ENCODE measurements at places on chromosomes 13 and 19. TPM values are rescaled to one million over a fixed set of nuclear protein-coding genes. Genes with fewer than 3 reads are reported as not detected.

Gene ANKLE1
- 4.8 TPM for total RNA-seq

Gene KCNJ14
- total RNA-seq = 1.7 TPM

Gene PTPRS
- 2.5 TPM for total RNA-seq

DNA sequence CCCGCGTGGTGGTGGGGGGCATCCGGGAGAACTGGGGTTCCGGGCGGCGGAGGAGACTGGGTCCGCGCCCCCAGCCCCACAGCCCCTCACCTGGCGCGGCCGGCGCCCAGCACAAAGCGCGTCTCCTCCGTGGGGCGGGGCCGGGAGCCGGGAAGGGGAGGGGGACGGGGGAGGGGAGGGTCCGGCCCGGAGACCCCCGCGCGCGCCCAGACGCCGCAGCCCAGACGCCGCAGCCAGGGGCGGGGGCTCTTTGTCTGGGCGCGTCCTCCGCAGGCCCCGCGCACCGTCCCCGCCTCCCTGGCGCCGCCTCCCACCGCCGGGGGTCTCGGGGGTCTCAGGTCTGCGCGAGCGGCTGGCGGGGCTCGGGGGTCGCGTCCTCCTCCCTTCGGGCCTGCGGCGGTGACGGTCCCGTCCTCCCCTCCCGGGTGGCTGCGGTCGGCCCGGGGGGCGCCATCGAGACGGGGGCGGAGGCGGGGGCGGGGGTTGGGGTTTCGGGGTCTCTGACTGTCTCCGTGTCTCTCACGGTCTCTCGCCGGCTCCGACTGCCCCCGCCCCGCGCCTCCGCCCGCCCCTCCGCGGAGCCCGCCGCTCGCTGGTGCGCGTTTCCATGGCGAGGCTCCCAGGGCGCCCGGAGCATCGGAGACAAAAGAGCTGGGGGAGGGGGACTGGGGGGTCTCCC lies at the start of gene PLPPR3:
TSS of gene PLPPR3 (minus strand) at position 131 of the 679 bp plus-strand sequence. CDS start 396 bp downstream, outside the sequence.
- no peak for DNase-seq

DNA sequence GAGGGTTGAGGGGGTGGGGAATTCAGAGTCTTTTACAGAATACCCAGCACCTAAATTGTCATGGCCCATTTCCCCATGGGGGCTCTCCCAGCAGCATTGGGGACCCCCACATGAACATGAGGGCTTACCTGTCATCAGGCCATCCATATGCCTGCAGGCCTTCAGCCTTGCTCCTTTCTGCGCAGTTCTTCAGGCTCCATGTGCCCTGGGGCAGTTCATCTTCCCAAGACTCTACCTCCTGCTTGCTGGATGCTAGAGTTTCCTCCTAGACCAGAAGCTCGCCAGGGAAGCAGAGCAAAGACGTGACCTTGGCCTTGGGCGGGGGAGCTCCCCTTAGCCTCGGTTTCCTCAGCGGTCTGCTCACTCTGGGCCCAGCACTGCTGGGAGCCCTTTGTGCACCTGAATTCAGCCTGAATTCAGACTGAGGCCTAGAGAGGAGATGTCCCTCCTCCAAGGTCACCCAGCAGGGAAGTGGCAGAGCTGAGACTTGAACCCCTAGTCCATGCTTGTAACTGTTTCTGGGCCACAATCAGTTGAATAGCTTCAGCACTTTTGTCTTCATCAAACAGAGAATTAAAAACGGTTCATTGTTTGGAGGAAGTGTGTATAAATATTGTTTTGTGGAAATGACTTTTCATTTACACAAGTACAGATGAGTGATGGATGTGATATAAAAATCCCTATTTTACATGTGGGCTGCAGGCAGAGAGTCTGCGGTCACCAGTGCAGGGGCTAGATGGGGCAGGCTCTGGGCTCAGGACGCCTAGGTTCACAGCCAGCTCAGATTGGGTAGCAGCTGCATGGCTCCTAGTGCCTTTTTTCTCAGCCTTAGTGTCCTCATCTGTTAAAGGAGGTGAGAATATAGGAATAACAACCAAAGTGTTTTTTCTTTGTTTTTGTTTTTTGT lies 9.5 kb downstream of the PPP5C start:
- DNase-seq = no peak

DNA sequence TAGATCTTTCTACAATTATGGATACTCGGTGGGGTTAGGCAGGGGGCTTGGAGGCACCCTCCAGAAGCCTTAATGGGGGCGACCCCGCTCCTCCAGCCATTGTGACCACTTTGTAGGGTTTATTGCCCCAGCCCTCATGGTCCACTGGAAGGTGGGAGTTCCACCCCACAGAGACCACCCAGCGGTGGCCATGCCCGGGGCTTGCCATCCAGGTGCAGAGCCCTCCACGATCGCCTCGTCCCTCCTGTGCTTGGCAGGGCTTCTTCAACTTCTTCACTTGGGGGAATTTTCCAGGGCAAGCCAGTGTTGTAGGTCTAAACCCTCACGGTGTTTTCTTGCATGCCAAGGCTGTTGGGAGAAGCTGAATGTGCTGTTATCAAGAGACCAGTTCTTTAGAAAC lies 16.1 kb downstream of the ZNF536 start:
- no peak for DNase-seq

- peak; percentile 77 for DNase-seq
Measured at GRCh38 chr13:91398413-91399188, at the start of gene GPC5. Gene GPC5, plus strand, starts transcription at chr13:91398621.

DNA sequence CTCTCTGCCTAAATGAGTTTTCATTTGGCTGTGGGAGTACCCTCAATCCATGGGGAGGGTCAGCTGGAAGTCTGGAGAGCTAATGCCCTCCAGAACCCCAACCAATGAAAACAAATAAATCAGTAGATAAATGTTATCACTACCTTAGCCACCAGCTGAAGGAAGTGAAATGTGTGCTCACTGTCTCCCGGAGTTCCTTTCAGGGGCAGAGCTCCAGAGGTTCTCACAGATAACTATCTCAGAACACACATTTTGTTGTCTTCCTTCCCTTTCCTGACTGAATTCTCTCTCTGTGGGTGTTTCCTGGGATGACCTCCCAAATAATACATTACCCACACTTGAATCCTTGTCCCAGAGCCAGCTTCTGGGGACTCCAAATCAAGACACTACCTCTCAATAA lies 779.6 kb downstream of the DIAPH3 start:
- DNase-seq = no peak

DNA sequence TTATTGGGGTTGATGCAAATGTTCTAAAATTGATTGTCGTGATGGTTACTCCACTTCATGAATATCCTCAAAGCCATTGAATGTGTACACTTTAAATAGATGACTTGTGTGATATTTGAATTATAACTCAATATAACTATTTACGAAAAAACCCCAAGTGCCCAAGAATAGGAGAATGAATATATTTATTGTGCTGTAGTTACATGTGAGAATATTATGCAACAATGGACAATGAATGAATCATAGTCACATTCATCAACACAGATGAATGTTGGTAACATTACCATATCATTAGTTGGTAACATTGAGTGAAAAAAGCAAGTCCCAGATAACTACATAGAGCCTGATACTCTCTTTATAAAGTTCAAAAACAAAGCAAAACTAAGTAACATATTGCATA lies 127.8 kb upstream of the UBL3 start:
- DNase-seq = no peak

DNA sequence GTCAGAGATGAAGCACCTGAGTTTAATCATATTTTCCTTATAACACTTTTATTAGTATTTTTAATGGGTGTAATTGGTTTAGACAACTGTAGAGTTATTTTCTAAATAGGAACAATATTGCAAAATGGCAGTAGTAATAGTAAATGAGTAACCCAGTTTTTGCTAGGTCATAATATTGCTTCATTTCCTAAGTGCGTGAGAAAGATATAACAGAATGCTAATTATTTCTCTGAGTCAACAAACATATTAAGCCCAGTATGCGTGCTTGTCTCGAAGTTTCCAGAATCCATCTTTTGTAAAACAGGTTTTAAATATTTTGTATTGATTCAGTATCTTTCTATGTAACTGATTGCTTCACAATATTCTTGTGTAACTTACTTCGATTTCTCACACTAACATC lies 315.3 kb downstream of the MYO16 start:
- DNase-seq = no peak

Data from naive thymus-derived CD4-positive, alpha-beta T cell (primary cell).